ENCODE measurements at places on chromosomes 3 and 15. TPM values are rescaled to one million over a fixed set of nuclear protein-coding genes. Genes with fewer than 3 reads are reported as not detected.

The MRAS gene
- 0.52 TPM for total RNA-seq

The HYAL1 gene
- total RNA-seq = not detected

DNA sequence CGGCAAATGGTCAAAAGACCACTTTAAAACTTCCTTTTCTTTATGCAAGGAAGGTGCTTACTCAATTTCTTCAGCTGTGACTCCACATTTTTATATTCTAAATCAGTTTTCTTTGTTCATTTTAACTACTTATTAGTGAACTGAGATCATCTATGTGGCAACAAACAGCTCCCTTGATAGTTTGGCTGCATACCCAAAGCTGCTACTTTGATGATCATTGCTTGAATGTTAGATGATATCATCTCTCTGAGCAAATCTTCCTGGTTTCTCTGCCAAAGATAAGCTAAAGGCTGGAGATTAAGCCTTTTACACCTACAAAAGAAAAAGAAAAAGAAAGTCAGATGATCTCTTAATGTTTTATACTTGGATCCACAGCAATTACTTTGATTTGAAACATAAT, 95.5 kb downstream of the DPH6 start:
- peaks cover 22% of the 10 kb centered on the region for H3K36me3 ChIP-seq
- no peak overlapping the region for H3K4me3 ChIP-seq
- H3K27ac ChIP-seq = no peak overlapping the region
- no peaks in the 10 kb centered on the region for H3K27me3 ChIP-seq
- DNase-seq = no peak

- no peaks in the 10 kb centered on the region for H3K36me3 ChIP-seq
- no peak for DNase-seq
- no peaks in the 10 kb centered on the region for H3K4me1 ChIP-seq
Observed at GRCh38 chr3:155424323-155424710, 130.8 kb upstream of the STRIT1 start.

- no peak overlapping the region for H3K4me3 ChIP-seq
- peaks cover 11% of the 10 kb centered on the region for H3K27me3 ChIP-seq
- H3K36me3 ChIP-seq = peaks cover 3% of the 10 kb centered on the region
- DNase-seq = no peak
- no peaks in the 10 kb centered on the region for H3K4me1 ChIP-seq
- no peak overlapping the region for H3K27ac ChIP-seq
Observed at GRCh38 chr3:44252332-44252959, 10.8 kb downstream of the TOPAZ1 start.

DNA sequence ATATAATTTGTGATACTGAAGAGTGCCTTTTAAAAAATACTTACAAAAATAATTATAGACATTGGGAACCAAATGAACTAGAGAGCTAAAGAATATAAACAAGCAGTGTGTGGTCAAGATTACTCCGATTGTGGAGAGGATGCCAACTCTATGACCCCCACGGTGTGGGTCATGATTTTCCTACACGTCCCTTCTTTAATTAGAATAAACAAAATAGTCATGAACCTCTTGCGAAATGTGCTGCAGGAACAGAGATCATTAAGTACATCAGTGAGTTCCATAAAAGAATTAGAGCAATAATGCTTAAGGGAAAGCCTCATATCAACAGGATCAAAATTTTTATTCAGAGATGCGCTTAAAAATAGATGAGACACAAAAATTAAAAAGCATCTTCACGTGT, 476.6 kb upstream of the ROBO1 start:
- no peak overlapping the region for H3K4me3 ChIP-seq
- no peak for DNase-seq
- H3K36me3 ChIP-seq = no peaks in the 10 kb centered on the region
- H3K4me1 ChIP-seq = no peaks in the 10 kb centered on the region

GRCh38 chr3:171690281-171690680, 120.0 kb downstream of the PLD1 start:
- no peaks in the 10 kb centered on the region for H3K36me3 ChIP-seq
- no peak overlapping the region for H3K4me3 ChIP-seq
- peaks cover 5% of the 10 kb centered on the region for H3K27me3 ChIP-seq
- no peak for DNase-seq
- H3K27ac ChIP-seq = no peak overlapping the region
- H3K4me1 ChIP-seq = peaks cover 9% of the 10 kb centered on the region

DNA sequence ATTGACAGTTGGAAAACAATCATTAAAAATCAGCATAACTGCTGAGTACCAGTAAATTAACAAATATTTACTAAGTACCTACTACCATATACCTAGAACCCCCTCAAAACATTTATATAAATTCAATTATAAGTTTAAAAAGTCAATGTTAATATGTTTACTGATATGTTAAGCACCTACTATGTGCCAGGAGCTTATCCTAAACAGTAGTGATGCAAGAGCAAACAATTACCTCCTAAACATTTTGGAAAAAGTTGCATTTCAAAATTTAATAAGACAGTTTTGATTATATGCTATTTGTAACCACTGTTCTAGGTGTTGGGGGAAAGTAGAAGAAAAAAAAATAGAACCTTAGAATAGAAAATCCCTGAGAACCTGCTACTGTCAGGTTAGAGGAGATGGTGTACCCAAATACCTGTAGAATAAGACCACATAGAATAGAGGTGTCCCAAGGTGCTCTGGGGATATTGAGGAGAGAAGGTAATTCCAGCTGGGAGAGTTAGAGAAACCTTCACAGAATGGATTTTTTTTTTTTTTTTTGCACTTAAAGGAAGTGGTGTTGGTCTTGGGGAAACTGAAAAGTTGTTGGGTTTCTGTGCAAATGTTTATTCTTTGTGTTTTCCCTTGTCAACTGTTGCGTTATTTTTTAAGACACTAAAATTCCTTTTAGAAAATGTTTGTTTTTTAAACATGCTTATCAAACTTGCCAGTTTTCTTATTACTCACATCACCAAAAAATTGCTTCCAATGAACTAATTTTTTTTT, 16.0 kb downstream of the SNRK start:
- peak overlapping the region; percentile 84 for H3K27ac ChIP-seq
- no peak for DNase-seq
- H3K4me3 ChIP-seq = no peak overlapping the region
